ENCODE measurements at places on chromosomes 16 and 17.

DNA sequence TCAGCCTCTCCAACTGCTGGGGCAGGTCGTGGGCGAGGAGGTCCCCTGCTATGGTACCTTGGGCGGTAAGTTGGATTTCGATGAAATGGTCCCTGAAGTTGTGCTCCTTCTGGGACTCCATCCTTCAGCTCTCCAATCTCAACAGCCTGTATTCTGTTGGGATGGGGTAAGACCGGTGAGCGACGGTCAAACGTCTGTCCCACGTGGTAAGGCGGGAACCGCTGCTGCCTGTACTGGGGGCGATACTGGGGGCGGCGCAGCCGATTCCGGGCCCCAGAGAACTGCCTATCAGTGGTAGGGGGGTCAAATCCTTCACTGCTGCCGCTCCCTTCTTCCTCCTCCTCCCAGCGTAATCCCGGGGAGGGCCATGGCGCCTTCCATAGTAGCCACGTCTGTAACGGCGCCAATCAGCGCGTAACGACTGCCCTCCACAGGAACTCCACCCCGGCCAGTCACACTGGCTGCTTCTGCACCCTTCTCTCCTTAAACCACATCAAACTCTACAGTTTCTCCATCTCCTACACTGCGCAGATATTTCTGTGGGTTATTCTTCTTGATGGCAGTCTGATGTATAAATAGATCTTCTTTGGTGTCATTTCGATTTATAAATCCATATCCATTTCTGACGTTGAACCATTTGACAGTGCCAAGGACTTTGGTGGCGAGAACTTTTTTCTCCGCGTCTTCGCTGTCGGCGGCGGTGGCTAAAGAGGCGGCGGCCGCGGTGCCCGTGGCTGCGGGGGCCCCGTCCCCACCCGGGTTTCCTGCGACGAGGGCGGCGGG lies 41.1 kb downstream of the AHSP start:
- DNase-seq, result no peak

DNA sequence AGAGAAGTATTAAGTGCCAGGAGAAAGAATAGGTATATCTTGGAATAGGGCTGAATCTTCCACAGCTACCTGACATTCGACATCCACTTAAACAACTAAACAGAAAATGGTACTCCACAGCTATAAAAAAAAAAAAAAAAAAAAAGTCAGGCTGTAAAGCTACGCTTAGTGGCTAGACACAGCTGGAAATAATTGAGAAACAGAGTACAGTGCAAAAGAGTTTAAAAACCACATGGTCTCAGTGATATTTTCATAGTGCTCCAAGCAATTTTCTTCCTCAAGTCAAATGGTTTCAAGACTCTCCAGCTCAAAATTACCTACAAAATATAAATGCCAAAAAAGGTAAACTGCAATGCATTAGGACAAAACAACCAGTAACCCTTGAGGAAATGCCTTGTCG lies 607.1 kb downstream of the KCNJ2 start:
- DNase-seq, result no peak

GRCh38 chr17:33944412-33944811 lies 310.7 kb upstream of the CCL2 start:
- no peak for DNase-seq

DNA sequence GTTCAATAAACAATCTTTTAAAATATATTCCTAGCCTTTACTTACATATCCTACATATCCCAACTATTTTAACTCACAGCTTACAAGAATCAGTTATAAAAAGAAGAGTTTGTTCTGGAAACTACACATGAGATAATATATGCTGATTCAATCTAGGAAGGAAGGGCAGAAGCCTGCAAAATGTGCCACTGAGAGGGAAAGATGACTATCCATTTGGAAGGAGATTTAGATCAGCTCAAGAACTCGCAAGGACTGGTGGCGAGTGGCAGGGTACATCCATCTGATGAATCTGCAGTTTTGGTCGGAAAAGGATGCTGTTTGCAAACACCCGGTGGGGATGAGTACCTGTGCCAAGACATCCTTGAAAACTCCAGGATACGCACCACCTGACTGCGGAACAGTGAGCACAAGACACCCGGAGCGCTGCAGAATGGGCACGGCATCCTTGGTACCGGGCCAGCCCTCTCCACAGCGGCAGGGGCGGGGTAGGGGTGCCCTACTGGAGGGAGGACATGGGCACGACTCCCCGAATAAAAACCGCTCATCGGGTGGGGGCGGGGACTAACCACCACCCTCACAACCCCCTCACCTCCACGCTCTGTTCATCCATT lies 723 bp downstream of the TRIM37 start:
- peak; percentile 64 for DNase-seq

DNA sequence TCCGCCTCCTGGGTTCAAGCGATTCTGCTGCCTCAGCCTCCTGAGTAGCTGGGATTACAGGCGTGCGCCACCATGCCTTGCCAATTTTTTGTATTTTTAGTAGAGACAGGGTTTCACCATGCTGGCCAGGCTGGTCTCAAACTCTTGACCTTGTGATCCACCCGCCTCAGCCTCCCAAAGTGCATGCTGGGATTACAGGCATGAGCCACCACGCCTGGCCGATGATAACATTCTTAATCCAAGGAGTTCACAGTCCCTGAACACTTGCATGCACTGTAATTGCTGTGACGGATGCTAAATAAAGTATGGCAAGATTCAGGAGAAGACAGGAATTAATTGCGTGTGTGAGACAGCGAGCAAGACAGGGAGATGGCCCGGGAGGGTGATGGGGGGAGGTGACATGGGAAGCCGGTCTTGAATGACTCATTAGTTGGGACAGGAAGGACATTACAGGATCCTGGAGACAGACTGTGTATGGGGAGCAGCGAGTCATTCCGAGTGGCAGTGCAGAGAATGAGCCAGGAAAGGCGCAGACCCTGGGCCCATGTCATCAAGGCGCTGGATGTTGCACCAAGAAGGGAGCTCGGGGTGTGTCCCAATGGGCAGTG lies 6.7 kb downstream of the ABCA3 start:
- no peak for DNase-seq

DNA sequence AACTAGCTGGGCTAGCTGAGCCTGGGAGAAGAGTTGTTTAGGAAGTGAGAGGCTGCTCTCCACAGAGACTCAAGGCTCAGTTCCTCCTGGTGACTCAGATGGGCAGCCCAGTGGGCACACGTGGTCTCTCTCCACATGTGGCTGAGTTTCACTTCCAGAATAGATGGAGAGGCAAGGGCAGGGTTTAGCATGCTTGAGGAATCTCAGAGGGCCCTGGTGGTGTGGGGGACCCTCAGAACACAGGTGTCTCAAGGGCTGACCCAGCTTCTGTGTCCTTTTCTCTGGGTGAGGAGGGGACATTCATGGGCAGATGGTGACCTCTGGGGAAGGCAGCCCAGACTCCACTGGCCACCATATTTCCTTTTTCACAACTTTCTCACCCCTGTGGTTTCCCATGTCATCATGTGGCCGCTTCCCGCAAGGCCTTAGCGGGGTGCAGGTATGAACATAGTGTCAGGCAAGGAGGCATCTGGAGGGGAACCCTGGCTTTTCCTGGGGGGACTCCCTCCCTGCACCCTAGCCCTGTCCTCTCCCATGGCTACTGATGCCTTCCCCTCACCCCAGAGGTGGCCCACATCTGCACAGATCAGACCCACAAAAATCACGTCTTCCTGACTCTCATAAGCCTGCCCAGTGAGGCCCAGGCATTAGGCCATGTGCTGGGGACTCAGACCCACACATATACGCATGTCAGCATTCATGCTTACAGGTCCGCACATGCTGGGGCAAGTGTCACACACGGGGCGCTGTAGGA lies 3.3 kb downstream of the GRN start:
- no peak for DNase-seq

- DNase-seq, result no peak
These were observed 473.2 kb upstream of the SALL1 start for GRCh38 chr16:51624080-51624775.

DNA sequence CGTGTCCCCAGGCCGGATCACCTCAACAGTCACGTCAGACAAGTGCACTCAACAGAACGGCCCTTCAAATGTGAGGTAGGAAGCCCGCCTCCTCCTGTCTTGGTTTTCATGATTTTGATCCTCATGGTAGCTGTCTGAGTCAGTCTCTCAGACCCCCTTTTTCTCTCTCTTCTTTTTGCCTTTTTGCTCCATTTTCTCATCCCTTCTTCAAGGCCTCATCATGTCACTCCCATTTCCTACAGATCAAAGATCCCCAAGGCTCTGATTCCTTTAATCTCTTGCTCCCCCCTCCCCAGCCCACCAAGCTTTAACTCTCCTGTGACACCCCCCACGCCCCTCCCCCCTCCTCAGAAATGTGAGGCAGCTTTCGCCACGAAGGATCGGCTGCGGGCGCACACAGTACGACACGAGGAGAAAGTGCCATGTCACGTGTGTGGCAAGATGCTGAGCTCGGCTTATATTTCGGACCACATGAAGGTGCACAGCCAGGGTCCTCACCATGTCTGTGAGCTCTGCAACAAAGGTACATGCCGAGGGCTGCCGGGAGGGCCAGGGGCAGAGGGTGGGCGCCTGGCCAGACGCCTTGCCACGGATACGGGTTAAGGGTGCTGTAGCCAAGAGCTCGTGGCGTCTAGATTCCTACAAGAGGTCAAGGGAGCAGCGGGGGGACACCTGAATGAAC lies 2.0 kb downstream of the MAZ start:
- DNase-seq, result no peak

GRCh38 chr16:11379420-11379819 lies 34.2 kb downstream of the RMI2 start:
- DNase-seq, result no peak

DNA sequence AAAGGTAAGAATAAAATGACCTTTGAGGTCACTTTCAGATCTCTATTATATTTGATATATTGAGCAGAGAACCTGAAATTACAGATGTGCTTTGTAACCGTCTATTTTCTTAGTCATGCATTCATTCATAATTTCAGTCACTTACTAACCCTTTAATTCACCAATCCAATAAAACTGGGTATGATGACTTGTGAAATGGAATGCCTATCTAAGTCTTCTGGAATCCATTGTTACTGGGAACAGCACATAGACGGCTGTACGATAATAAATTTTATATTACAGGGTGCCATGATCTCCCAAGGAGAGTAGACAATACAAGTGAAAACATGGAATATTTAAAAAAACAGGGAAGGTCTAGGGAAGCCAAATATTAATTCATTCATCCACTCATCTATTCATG lies 22.9 kb downstream of the CDH11 start:
- no peak for DNase-seq

DNA sequence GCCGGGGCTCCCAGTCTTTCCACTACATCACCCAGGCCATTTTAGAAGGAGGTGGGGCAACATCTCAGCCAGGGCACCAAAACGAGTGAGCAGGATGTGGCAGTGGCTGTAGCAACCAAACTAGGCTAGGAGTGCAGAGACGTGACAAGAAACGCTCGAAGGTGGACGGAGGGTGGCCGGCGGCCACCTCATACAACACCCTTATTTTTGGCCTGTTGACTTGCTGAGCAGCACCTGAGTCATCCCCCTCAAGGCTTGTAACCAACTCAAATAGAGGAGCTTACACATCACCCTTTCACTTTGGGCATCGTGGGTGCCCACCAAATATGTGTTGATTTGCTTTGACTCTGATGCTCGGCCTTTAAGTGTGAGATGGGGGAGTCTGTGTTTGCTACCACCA lies 23.7 kb upstream of the SOX9 start:
- no peak for DNase-seq

DNA sequence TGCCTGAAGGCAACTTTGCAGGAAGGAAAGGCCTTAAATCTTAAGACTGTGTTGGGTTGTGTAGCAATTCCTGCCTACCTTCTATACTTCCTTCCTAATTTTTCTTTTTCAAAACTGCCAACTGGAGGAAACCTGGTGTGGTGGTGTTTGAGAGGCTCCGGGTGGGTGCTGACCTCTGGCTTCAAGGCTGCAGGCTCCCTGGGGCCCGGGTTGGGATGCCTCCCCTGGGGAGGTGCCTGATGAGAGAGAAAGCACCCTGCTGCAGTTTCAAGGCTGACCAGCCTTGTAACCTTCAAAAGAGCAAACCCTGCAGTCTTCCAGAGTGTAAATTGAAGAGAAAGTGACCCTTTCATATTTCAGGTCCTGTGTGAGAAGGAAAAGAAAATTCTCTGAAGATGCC lies 55.9 kb downstream of the MSI2 start:
- DNase-seq, result no peak
